ENCODE measurements at places on chromosomes 3 and 15.

GRCh38 chr15:101310161-101310480 is 15.1 kb upstream of the SNRPA1 start:
- DNase-seq, result no peak

- no peak for DNase-seq
Measured at GRCh38 chr3:42489116-42489936, 13.1 kb upstream of the VIPR1 start.

DNA sequence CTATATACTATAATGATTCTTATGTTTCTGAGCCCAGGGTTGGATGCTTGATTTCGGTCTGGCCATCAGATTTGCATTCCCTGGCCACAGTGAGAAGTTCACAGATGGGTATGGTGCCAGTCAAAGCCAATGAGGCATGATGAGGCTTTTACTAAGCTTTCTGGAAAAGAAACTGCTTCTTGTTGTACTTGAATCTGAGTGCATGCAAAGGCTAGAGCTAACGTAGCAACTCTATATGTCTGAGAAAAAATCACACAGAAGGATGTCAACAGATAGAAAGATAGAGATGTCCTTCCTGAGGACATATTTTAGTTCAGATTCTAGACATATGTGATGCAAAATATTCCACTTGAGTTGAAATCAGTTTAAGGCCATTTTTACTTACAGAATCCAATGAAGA is 608.1 kb downstream of the ROBO1 start:
- DNase-seq, result no peak

- no peak for DNase-seq
Measured at GRCh38 chr15:25694239-25694584, 168.9 kb downstream of the ATP10A start.

DNA sequence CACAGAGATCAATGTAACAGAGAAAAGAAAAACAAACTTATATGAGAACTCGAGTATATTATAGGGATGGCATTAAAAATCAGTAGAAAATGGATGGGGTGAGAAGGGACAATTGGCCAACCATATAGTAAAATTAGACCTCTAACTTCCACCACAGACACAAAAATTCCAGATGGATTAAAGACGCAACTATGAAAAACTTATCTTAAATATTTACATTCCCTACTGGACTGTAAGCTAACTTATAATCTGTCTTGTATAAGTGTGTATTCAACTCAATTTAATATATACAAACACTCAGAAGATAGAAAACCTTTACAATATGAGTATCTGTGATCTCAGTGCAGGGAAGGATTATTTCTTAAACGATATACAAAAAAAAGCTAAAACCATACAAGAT is 3.0 kb downstream of the MFAP1 start:
- DNase-seq, result no peak

- DNase-seq, result no peak
Measured at GRCh38 chr3:69948246-69948862, 51.2 kb upstream of the SAMMSON start.

GRCh38 chr3:108346301-108347227 is 50.2 kb downstream of the HHLA2 start:
- no peak for DNase-seq

Measured in GM12864 (cell line).